CD4-positive, alpha-beta T cell treated with Interleukin-17A for 4 hours (primary cell): ENCODE measurements at places on chromosomes 6 and 20.
A peak's percentile ranks its signal among the peaks of the same experiment; 100 is the strongest.

- no peak for DNase-seq
These were observed 25.3 kb upstream of the TAAR1 start for GRCh38 chr6:132684272-132684671.

GRCh38 chr6:169738204-169738975 lies 13.0 kb downstream of the DYNLT2 start:
- no peak for DNase-seq

GRCh38 chr6:26651133-26651781 lies 8.3 kb downstream of the ZNF322 start:
- DNase-seq = no peak

GRCh38 chr20:21286775-21287174 lies 16.4 kb upstream of the XRN2 start:
- no peak for DNase-seq

- peak; percentile 19 for DNase-seq
These were observed 4.7 kb upstream of the LY86 start for GRCh38 chr6:6583836-6584235.

DNA sequence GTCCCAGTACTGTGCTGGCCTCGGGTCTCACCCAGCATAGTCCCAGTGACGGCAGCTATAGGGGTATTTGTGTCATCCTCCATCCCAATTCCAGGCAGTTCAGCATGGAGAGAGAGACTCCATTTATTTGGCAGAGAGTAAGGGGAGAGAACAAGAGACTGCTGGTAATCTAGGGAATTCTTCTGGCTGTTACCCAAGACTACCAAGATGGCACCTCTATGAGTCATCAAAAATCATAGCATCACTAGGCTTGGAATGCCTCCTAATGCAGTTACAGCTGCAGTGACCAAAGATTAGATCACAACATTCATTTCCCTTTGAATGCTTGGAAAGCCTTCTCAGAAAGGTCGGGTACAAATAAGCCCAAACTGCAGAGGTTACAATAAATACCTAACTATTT lies 660.4 kb upstream of the FLRT3 start:
- DNase-seq = no peak

DNA sequence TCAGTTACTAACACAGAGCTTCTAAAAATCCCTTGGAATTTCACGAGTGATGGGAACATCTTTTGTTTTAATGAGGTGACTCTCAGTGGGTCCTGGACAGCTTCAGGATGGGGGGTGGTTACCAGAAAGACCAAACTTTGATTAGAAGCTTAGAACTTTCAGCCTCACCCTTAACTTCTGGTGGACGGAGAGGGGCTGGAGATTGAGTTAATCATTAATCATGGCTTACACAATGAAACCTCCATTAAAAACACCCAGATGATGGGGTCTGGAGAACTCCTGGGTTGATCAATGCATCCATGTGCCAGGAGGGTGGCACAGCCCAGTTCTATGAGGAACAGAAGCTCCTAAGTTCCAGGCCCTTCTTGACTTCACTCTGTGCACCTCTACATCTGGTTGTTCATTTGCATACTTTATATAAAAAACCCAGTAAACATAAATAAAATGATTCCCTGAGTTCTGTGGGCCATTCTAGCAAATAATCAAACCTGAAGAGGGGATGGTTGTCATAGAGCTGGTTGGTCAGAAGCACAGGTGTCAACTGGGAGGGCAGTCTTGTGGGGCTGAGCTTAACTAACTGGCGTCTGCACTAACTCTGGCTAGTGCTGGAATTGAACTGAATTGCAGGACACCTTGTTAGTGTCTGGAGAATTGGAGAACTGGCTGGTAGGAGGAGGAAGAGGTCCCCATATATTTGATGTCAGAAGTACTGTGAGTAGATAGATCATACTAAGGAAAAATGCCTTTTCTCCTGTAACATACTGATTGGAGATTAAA lies 10.3 kb downstream of the RMND1 start:
- DNase-seq = no peak
